ENCODE measurements at places on chromosomes 3 and 15. TPM values are rescaled to one million over a fixed set of nuclear protein-coding genes. Genes with fewer than 3 reads are reported as not detected.

Gene LTF
- not detected for polyA plus RNA-seq

Gene ZFYVE19
- 8.2 TPM for polyA plus RNA-seq

Gene ATP2B2
- not detected for polyA plus RNA-seq

- no peak overlapping the region for H3K27ac ChIP-seq
- H3K4me3 ChIP-seq, result no peak overlapping the region
- H3K4me1 ChIP-seq, result no peaks in the 10 kb centered on the region
- no peak for DNase-seq
Measured at GRCh38 chr15:45101749-45102148, 12.2 kb downstream of the DUOX2 start.

All from CD14-positive monocyte (primary cell).